ENCODE measurements at places on chromosomes 7 and 10.
A peak's percentile ranks its signal among the peaks of the same experiment; 100 is the strongest.

DNA sequence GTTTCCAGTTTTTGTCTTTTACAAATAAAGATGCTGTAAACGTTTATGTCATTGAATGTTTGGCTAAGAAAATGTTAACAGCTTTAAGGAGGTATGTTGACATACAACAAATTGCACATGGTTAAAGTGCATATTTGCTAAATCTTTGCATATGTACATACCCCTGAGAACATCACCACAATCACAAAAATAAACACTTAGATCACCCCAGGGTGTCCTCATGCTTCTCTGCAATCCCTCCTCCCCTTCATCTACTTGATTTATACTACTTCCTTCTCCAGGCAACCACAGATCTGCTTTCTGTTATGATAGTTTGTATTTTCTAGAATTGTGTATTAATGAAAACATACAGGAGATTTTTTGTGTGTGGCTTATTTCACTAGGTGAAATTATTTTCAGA, 209.5 kb downstream of the GLRX3 start:
- DNase-seq = no peak

DNA sequence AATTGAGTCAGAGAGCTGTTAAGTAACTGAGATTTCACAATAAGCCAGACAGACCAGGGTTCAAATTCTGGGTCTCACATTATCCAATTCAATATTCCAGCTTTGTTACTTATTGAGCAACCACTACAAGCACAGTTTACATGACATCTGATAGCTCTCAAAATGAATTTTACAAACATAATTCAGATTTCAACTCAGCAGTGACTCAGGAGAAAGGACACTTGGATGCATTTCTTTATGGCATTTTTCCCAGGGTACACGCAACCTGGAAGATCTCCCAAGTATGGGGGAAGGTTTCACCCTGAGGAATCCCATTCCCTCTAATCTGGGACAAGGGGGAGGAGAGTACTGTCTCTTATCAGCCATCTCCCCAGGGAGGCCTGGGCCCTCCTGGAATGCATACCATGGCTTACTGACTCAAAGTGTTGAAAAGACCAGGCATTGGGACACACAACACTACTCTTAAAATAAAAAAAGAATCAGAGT, 102.4 kb downstream of the CFTR start:
- DNase-seq = no peak

DNA sequence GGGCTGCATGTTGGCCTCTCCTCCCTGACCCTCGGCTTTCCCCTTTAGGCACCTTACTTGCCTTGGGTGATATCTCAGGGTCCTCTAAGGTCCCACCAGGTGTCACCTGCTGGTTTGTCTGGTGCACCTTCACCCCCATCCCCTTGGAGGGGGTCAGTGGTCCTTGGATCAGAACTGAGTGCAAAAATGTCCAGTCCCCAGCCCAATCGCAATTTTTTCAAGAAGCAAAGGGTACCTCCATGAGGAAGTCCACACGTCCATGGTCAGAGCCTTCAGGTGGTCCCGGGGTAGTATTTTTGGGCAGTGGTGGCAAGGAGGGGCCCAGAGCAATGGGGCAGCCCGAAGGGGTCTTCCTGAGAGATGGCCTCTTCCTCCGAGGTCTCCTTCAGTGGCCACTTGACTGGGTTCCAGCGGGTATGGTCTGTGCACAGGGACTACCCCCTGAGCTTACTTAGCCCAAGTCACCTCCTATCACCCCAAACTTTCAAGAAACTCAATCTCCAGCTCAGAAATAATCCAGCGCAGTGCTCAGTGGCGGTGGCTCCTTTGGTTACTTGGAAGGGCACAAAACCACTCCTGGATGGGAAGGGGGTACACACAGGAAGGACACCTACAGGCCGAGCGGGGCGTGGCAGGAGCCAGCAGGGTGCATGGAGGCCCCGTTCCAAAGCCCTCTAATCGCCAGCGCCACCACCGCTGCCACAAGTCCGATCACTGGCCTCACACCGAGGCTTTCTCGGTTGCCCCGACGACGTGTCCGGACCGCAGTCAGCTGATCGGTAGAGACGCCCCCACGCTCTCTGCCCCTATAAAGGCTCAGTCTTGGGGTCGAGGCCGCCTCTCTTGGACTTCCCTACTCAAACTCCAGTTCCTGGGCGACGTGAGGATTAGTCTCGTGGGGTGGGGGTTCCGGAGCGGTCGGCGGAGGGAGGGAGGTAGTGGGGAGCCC, 4.5 kb downstream of the SAP25 start:
- DNase-seq = peak; percentile 74

DNA sequence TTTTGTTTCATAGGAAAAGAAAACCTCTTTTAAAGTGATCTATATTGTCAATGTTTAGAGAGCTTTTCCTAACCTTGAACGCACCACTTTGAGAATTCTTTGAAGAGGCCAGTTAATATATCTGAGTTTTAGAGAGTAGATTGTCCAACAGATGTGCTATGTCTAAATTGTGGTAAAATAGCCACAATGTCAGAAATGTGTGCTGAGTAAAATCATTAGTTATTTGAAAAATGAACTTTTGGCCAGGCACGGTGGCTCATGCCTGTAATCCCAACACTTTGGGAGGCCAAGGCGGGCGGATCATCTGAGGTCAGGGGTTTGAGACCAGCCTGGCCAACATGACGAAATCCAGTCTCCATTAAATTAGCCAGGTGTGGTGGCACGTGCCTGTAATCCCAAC, 61.6 kb upstream of the KIAA1217 start:
- no peak for DNase-seq

DNA sequence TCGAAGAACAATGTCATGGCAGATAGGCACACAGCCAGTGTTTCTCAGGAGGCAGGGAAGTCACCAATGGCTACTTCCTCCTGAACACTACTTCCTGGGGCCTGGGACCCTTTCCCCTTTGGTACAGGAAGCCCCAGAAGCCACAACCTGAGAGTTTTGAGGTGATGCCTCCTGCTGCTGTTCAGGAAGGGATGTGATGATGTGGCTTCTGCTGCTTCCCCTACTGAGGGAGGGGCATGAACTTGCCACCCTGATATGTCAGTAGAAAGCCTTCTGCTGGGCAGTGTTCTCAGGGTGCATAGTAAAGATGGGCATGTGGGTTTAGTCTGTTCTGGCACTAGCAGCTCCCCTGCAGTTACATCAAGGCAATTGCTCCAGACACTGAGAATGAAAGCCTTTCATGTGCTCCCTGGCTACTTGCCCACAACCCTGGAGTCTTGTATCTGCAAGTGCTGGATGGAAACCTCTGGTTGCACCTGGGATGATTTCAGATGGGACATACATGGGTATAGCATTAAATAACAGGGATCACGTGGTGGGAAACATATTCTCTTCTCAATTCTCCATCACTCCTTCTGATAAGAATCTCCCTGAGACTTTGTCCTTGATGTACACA, 69.3 kb downstream of the ADRA2A start:
- DNase-seq = no peak

- no peak for DNase-seq
These were observed 200.6 kb downstream of the CHCHD3 start for GRCh38 chr7:132881317-132881716.

- DNase-seq = no peak
These were observed 1.2 kb downstream of the CCM2 start for GRCh38 chr7:45001138-45001694.
